Glomerular endothelial cell (primary cell): ENCODE measurements at places on chromosomes 4 and X. TPM values are rescaled to one million over a fixed set of nuclear protein-coding genes. Genes with fewer than 3 reads are reported as not detected.

GRCh38 chr4:167052631-167053091 is 181.6 kb downstream of the SPOCK3 start:
- DNase-seq, result no peak

DNA sequence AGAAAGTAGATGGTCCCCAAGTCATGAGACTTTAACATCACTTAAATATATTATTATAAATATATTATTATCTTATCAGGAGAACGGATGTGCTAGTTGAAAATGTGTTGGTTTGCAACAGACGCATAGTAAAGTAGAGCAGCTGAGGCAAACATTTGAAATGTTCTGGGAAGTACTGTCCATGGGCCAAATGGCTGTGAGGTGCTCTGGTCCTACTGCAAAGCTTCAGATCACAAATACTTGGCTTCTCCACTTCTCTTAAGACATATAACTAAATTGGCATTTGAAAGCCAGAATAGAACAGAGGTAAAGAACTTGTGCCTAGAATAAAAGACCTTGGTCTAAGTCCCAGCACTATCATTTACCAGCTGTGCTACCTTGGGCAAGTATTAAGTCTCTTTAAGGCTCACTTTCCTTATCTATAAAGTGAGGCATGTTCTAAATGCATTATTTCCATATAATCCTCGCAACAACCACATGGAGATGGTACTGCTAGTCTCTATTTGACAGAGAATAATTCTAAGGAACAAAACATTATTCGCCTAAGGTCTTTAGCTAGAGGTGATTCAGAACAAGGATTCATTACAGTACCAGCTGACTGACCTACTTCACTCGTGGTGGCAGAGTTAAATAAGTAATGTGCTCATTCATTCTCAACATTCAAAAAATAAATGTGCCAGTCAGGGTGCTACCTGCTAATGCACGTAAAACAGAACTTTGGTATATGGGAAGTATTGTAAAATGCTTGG is 297.1 kb downstream of the PPP3CA start:
- no peak for DNase-seq

GRCh38 chr4:31923634-31924033 is 1203.5 kb downstream of the PCDH7 start:
- no peak for DNase-seq

SLC49A3 gene
- total RNA-seq, result 6.9 and 10.0 TPM in 2 replicates

NUDT11 gene
- total RNA-seq, result 4.7 and 6.9 TPM in 2 replicates
